ENCODE measurements at places on chromosomes 2 and 18.

DNA sequence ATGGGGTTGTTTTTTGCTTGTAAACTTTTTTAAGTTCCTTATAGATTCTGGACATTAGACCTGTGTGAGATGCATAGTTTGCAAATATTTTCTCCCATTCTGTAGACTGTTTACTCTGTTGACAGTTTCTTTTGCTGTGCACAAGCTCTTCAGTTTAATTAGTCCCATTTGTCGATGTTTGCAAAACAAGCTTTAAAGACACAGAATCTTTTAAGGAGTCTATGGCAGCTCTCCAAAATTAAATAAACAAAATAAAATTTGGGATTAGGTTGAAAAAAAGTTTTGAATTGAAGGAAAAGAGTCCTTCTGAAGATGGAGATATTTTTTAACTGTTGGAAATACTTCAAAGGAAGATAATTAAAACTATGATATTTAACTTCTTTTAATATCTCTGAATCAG lies 88.8 kb downstream of the MAP3K20 start:
- DNase-seq: no peak

- DNase-seq: no peak
Observed at GRCh38 chr2:20150806-20151571, 73.9 kb downstream of the SDC1 start.

- no peak for DNase-seq
Observed at GRCh38 chr2:209579230-209579749, 155.4 kb downstream of the MAP2 start.

DNA sequence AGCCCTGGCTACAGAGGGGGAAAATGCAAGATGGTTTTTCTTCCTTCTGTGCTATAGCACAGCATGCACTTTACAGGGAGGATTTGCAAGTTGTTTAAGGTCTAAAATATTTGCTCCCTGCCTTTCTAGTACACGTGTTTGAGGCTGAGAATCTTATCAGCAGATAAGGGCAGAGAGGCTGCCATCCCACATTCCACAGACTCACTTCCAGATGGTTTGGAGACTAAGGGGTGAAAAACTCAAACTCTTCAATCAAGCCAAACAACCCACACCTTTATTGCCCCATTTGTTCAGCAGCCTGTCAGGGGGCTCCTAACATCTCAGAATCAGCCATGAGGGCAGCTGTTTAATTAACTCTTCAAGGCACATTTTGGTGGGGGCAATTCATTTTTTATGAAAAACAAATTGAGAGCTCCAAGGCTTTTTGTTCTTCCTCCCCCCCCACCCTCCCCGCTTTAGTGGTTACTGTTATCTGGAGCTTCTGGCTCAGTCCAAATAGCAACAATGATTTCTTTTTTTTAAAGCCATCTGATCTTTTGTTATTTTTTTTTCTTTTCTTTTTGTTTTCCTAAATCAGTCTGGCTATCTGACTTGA lies 242.6 kb upstream of the NT5C1B start:
- DNase-seq: no peak

DNA sequence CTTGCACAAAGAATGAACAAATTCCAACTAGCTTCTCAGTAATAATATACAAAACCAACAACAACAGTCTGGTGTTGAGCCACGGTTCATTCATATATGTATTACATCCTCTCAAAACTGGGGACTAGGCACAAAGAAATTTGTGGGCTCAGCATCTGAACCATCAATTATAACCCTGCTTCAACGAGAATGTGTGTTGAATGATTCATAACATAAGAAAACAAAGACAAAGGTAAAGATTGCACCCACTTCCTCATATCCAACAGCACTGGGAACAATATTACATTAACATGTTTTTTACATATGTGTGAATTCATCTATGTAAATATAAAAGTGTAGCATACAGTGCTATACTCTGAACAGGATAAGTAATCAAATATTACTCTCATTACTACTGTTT lies 144.8 kb downstream of the CDH2 start:
- no peak for DNase-seq

GRCh38 chr18:46460754-46461153 lies 196.3 kb downstream of the LOXHD1 start:
- DNase-seq: no peak

- DNase-seq: no peak
Observed at GRCh38 chr2:181313845-181314244, 143.3 kb upstream of the ITGA4 start.

GRCh38 chr2:182649316-182649715 lies 66.7 kb upstream of the DNAJC10 start:
- DNase-seq: no peak
